ENCODE measurements at places on chromosomes 1 and 21. TPM values are rescaled to one million over a fixed set of nuclear protein-coding genes. Genes with fewer than 3 reads are reported as not detected.
A peak's percentile ranks its signal among the peaks of the same experiment; 100 is the strongest.

DNA sequence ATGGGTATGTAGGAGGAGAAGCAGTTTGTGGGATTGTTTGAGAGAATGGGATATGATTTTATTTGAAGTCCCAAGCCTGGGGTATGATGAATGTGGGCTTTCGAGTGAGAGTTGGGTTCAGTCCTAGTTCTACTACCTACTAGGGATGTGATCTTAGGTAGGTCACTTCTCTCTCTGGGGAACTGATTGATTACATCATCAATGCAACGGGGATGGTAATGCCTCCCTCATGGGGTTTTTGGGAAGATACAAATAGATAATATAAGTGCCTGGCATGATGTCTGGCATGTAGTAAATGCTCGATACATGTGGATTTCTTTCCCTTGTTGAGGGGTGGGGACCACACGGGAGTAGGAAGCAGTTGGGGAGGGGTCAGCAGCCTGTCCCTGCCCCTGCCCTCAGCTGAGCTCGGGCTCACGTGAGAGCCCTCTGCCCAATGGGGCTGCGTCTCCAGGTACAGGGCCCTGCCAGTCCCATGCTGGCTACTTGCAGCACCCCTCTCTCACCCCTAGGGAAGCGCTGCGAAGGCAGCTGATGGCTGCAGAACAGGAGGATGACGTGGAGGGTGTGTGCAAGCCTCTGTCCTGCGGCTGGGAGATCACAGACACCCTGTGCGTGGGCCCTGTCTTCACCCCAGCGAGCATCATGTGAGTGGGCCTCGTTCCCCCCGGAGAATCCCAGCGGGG is 38.7 kb downstream of the AZIN2 start:
- DNase-seq = no peak

DNA sequence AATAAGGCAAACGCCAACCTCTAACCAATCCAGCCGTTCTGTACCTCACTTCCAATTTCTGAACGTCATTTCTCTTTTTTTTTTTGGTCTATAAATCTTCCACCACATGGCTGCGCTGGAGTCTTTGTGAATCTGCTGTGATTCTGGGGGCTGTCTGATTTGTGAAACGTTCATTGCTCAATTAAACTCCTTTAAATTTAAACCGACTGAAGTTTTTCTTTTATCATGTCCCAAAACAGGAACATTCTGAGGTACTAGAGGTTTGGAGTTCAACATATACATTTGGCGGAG is 65.5 kb upstream of the BACH1 start:
- no peak for DNase-seq

- DNase-seq = peak; percentile 27
Observed at GRCh38 chr1:64043976-64044375, 159.4 kb upstream of the UBE2U start.

DNA sequence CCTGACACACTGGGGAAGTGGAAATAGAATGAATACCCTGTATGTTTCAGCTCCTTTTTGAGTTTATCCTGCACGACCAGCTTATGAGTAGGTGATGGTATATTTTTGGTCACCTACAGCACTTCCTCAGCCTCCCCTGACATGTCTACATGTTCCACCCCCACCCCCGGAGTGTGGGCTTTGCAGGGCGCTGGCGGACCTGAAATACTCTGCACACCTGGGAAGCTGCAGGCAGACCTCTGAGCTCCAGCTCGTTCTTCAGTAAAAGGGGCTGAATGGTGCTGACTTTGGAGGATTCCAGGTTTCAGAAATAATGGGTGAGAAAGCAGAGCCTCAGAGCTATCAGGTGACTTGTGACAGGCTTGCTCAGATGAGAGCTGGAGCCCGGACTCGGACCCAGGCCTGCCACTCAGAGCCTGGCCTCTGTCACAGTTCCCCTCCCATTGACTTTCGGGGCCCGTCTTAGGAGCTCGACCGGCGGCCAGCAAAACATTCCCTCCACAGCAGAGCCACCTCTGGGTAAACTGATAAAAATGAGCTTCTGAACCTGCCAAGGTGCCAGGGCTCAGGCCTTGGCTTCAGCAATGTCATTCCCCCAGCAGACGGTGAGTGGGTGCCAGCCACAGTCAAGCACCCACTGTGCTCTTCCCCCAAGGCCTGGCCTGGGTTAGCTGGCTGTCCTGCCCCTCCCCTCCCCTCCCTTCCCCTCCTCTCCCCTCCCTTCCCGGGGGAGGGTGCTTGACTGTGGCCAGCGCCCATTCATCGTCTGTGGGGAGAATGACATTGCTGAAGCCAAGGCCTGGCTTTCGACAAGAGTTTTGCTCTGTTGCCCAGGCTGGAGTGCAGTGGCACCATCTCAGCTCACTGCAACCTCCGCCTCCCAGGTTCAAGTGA is 30.1 kb downstream of the DOP1B start:
- no peak for DNase-seq

DNA sequence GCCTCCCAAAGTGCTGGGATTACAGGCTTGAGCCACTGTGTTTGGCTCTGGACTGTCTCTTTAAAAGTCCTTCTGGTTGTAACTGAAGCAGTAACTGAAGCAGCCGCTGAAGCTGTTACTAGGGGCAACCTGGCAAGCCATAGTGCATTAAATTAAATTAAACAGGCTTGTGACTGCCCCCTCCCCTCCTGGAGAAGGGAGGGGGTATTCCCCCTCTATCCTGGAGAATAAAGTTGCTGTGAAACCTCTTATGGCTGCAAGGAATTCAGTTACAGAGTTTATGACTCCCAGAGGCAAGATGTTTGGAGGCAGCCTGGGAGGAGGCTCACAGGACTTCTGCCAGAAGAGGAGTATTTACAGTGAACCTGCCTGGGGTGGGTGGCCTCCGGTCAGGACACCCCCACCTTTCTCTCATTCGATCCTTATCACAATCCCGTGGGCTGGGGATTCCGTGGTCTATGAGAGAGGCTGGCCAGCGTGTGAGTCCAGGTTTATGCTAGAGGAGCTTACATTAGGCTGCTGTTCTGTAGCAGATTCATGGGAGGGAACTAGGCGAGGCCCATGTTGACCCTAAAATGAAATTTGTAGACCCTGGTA is 8.3 kb downstream of the TTC22 start:
- no peak for DNase-seq

- no peak for DNase-seq
Observed at GRCh38 chr1:14871218-14871970, 272.9 kb downstream of the KAZN start.

- DNase-seq = no peak
Observed at GRCh38 chr1:44515416-44515815, 110.4 kb downstream of the RNF220 start.

The GPX7 gene
- polyA plus RNA-seq = 44.5 TPM

The CA6 gene
- not detected for polyA plus RNA-seq

The ALX3 gene
- polyA plus RNA-seq = 4.3 TPM

All from BJ (cell line).